ENCODE measurements at places on chromosomes 16 and 17. TPM values are rescaled to one million over a fixed set of nuclear protein-coding genes. Genes with fewer than 3 reads are reported as not detected.

DNA sequence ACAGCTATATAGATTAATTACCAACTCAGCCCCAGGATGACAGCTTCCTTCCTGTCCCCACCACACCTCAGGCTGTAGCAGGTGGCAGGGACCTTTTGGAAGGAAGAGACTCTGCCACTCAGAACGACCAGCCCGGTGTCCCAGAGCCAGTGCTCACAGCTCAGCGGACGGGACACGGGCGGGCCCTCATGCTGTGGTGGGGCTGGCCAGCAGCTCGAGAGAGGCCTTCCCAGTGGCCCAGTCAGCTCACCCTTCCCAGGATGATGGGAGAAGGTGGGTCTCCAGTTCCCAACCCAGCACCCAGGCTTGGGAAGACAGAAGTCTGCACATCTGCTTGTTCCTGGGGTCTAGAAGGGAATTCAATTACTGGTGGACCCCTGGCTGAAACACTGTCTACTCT is 10.5 kb downstream of the NUDT16L1 start:
- H3K4me1 ChIP-seq, result peaks cover 2% of the 10 kb centered on the region
- H3K36me3 ChIP-seq, result peaks cover 27% of the 10 kb centered on the region
- DNase-seq, result no peak
- no peak overlapping the region for H3K27ac ChIP-seq

DNA sequence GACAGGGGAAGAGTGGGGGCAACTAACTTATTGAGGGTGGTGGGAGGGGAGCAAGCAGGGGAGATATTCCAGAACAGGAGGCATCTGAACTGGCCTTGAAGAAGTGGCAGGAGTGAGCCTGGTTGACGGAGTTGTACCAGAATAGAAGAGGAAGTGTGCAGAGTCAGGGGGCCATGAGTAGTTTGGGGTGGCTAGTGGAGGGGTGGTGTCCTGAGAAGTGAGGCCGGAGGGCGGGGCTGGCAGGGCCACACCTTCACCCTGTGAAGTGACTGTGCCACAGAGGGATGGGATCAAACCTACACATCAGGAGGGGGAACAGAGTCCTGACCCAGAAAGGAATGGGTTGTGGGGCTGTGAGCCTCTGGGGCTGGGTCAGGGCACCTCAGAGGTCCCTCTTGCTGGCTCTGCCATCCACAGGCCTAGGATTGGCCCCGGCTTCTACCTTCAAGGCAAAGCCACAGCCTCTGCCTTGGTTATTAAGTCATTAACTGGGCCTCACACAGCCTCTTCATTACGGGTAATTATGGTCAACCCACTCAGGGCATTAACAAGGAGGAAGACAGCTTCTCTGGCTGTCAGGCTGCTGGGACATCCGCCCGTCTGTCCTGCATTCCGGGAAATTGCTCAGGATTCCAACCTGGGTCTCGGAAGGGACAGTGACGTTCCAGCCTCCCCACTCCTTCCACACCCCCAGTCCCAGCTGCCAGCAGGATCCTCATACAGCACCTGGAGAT is 12.7 kb downstream of the SPNS2 start:
- peaks cover 2% of the 10 kb centered on the region for H3K27me3 ChIP-seq
- peaks cover 33% of the 10 kb centered on the region for H3K4me1 ChIP-seq
- no peaks in the 10 kb centered on the region for H3K36me3 ChIP-seq
- no peak overlapping the region for H3K4me3 ChIP-seq
- H3K27ac ChIP-seq, result no peak overlapping the region

GRCh38 chr17:47778184-47778635 is 43.4 kb downstream of the OSBPL7 start:
- DNase-seq, result no peak
- no peak overlapping the region for H3K27ac ChIP-seq
- H3K4me3 ChIP-seq, result no peak overlapping the region
- H3K4me1 ChIP-seq, result peaks cover 5% of the 10 kb centered on the region

DNA sequence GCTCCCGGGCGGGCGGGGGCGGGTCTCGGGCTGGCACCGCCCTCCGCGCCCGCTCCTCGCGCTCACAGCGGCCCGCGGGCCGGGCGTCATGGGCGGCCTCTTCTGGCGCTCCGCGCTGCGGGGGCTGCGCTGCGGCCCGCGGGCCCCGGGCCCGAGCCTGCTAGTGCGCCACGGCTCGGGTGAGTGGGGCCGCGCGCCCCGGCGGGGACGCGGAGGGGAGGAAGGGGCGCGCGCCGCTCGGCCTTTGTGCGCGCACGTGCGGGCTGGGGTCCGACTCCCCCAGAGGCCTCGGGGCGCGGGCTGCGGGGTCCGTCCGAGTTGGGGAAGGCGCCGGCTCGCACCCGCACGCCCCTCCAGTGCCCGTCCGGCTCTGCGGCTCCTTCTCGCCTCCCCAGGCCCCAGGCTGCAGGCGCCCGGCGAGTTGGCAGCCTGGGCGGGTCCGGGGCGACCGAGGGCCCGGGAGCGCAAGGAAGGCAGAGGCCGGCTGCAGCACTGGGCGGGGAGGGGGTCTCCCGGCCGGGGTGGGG is at the start of gene NME4:
NME4 (plus strand) TSS at position 65 of the 527 bp plus-strand sequence; CDS start at position 89, 24 bp downstream.
- H3K4me3 ChIP-seq, result peak within 1 kb of the TSS; percentile 86
- no peaks in the 10 kb centered on the region for H3K36me3 ChIP-seq
- peak within 1 kb of the TSS; percentile 85 for H3K27ac ChIP-seq
- no peak for DNase-seq

GRCh38 chr17:42407289-42407836 is 15.7 kb downstream of the CAVIN1 start:
- no peak overlapping the region for H3K4me3 ChIP-seq
- peak; percentile 46 for DNase-seq
- no peaks in the 10 kb centered on the region for H3K36me3 ChIP-seq
- no peak overlapping the region for H3K27ac ChIP-seq
- H3K4me1 ChIP-seq, result no peaks in the 10 kb centered on the region

DNA sequence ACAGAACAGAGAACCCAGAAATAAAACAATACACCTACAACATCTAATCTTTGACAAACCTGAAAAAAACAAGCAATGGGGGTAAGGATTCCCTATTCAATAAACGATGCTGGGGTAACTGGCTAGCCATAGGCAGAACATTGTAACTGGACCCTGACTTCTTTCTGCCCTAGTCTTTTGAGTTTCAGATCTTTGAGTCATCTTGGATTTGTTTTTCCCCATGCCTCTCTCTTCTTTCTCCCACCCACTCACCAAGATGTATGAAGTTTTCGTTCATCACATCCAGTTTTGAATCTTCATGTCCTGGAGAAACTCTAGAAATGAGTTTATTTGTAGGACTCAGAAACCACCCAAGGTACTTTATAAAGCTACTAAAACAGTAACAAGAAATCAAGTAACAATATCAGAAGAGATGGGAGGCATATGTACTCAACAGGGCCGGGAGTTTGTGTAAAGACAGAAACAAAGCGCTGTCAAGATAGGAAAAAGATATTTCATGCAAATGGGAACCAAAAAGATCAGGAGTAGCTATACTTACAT is 39.0 kb downstream of the HSD17B2 start:
- peaks cover 9% of the 10 kb centered on the region for H3K27me3 ChIP-seq
- no peak overlapping the region for H3K27ac ChIP-seq
- H3K4me3 ChIP-seq, result no peak overlapping the region
- H3K4me1 ChIP-seq, result no peaks in the 10 kb centered on the region

DNA sequence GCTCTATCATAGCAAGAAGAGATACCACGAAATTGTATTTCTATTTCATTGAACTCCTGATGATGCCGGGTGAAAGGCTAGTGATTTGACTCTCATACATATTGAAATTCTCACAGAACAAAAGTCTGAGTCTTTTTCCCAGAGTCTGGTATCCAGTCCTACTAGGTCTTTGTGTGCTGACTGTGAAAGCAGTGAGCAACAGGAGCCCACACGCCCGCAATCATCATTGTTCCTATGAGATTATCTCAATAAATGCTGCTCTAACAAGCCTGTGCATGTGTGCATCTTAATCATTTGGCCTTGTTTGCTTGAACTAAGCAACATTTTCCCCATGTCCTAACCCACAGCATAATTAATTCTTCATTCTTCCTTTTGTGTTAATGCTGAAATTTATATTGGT is 1466.0 kb downstream of the CDH11 start:
- H3K27me3 ChIP-seq, result no peaks in the 10 kb centered on the region
- no peak overlapping the region for H3K4me3 ChIP-seq
- H3K27ac ChIP-seq, result no peak overlapping the region
- DNase-seq, result no peak
- no peaks in the 10 kb centered on the region for H3K36me3 ChIP-seq

DNA sequence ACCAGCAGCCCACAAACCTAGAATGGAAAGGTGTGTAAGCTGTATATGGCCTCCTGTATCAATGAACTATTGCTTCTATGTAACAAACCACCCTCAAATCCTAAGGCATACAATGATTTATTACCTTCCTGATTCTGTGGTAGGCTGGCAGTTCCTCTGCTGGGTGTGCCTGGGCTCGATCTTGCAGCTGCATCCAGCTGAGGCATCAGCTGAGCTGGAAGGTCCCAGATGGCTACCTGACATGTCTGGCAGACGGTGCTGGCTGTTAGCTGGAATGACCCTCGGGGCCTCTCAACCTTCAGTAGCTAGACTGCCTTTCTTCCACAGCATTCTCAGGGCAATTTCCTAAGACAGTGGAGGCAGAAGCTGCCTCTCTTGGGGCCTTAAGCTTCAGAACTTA is 152.7 kb downstream of the RAB11FIP4 start:
- no peak overlapping the region for H3K27ac ChIP-seq
- H3K27me3 ChIP-seq, result peaks cover 1% of the 10 kb centered on the region
- H3K4me1 ChIP-seq, result peaks cover 8% of the 10 kb centered on the region
- H3K4me3 ChIP-seq, result no peak overlapping the region
- H3K36me3 ChIP-seq, result no peaks in the 10 kb centered on the region
- DNase-seq, result no peak

DNA sequence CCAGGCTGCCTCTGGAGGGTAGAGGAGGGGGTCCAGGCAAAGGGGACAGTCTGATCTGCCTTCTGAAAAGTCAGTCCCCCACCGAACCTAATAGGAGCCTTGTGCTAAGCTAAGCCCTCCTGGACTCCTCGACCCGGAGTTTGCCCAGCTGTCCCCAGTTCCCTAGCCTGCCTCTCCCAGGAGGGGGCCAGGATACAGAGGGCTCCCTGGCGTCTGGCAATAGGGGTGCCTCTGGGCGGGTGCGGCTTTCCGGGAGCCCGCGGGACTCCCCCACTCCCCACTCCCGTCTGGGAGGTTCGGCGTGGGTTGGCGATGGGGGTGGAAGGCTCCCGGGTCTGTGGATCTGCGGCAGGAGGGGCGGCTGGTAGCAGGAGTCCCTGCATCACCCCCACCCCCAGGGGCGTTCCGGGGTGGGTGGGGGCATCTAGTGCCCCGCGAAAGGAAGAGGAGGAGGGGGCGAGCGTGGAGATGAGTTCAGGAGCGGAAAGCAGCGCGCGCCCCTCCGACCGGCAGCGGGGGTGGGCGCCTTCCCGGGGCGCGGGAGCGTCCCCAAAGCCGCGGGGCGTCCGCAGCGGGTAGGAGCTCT is 1.2 kb downstream of the GSG1L start:
- H3K36me3 ChIP-seq, result no peaks in the 10 kb centered on the region
- DNase-seq, result no peak
- no peak overlapping the region for H3K27ac ChIP-seq
- H3K4me3 ChIP-seq, result no peak overlapping the region
- H3K27me3 ChIP-seq, result peaks cover 42% of the 10 kb centered on the region

DNA sequence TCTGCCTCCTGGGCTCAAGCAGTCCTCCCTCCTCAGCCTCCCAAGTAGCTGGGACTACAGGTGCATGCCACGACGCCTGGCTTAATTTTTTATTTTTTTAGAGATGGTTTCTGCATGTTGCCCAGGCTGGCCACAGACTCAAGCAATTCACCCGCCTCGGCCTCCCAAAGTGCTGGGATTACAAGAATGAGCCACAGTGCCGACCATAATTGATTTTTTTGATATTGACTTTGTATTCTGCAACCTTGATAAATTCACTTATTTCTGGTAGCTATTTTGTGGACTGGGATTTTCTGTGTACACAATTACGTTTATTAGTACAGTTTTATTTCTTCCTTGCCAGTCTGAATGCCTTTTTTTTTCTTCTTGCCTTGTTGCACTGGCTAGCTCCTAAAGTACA is 30.0 kb downstream of the TAOK1 start:
- H3K27ac ChIP-seq, result no peak overlapping the region
- peaks cover 2% of the 10 kb centered on the region for H3K27me3 ChIP-seq
- peaks cover 4% of the 10 kb centered on the region for H3K36me3 ChIP-seq
- no peak for DNase-seq

- no peaks in the 10 kb centered on the region for H3K36me3 ChIP-seq
- H3K27me3 ChIP-seq, result peaks cover 5% of the 10 kb centered on the region
- H3K4me1 ChIP-seq, result no peaks in the 10 kb centered on the region
- no peak for DNase-seq
- no peak overlapping the region for H3K4me3 ChIP-seq
Measured at GRCh38 chr16:24509536-24509935, 29.8 kb upstream of the RBBP6 start.

GRCh38 chr17:46773676-46774075 is 44.8 kb downstream of the WNT3 start:
- no peak overlapping the region for H3K4me3 ChIP-seq
- no peak for DNase-seq
- no peaks in the 10 kb centered on the region for H3K36me3 ChIP-seq
- no peak overlapping the region for H3K27ac ChIP-seq
- peaks cover 2% of the 10 kb centered on the region for H3K27me3 ChIP-seq
- H3K4me1 ChIP-seq, result peaks cover 29% of the 10 kb centered on the region

DNA sequence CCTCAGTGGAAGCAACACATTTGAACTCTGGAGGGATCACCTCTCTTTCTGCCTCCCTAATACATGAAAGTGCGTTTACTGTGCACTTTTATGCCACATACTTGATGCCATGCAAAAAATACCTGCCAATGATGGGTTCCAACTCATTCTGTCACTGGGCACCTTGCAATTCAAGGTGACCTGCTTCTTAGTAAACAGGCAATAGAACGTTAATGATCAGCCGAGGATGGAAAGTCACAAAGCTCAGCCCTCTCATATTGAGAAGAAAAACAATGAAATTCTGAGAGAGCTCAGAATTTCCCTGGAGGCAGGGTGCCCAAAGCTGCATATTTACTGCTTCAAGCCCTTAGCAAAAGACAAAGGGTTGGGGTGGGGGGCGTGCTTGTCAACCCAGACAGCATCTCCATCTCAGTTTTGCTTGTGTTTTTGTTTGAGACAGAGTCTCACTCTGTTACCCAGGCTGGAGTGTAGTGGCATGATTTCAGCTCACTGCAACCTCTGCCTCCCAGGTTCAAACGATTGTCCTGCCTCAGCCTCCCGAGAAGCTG is 23.2 kb downstream of the LITAF start:
- H3K4me1 ChIP-seq, result peaks cover 91% of the 10 kb centered on the region
- H3K4me3 ChIP-seq, result peak overlapping the region; percentile 99
- no peak for DNase-seq
- peaks cover 34% of the 10 kb centered on the region for H3K27me3 ChIP-seq

C1QL1 gene
- polyA plus RNA-seq, result not detected

EPX gene
- polyA plus RNA-seq, result not detected

OR4D1 gene
- polyA plus RNA-seq, result 2.3 TPM

IL34 gene
- polyA plus RNA-seq, result not detected

FNDC8 gene
- not detected for polyA plus RNA-seq

TNK1 gene
- polyA plus RNA-seq, result 0.29 TPM

RAPGEFL1 gene
- not detected for polyA plus RNA-seq

KCNG4 gene
- polyA plus RNA-seq, result not detected

CCL14 gene
- not detected for polyA plus RNA-seq

C17orf50 gene
- polyA plus RNA-seq, result 0.34 TPM
